ENCODE measurements at places on chromosomes 3 and 15.
A peak's percentile ranks its signal among the peaks of the same experiment; 100 is the strongest.

DNA sequence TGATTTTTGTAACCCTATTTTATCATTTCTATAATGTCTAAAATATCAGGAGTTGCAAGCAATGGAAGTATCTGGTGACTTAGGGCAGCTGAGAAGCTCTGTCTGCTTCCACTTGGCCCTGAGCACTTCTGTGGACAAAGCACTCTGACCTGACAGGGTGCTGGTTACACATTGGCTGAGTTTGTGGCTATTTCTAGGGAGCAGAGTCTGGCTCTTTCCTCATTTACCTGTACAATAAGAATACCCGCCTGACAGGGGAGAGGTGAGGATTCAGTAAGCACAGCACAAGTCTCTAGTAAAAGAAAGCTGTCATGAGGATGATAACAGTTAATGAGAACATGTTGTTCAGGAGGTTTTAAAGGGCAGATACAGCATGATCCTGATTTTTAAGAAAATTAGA lies 33.3 kb upstream of the SPESP1 start:
- DNase-seq: no peak

GRCh38 chr3:64150623-64151207 lies 74.6 kb downstream of the PRICKLE2 start:
- no peak for DNase-seq

GRCh38 chr3:229183-229661 lies 32.7 kb downstream of the CHL1 start:
- DNase-seq: no peak

GRCh38 chr15:63553388-63553791 lies 43.8 kb upstream of the FBXL22 start:
- DNase-seq: no peak

- DNase-seq: no peak
These were observed 41.1 kb downstream of the SLCO3A1 start for GRCh38 chr15:91894606-91895005.

GRCh38 chr3:34995796-34996430 lies 643.4 kb upstream of the ARPP21 start:
- no peak for DNase-seq

DNA sequence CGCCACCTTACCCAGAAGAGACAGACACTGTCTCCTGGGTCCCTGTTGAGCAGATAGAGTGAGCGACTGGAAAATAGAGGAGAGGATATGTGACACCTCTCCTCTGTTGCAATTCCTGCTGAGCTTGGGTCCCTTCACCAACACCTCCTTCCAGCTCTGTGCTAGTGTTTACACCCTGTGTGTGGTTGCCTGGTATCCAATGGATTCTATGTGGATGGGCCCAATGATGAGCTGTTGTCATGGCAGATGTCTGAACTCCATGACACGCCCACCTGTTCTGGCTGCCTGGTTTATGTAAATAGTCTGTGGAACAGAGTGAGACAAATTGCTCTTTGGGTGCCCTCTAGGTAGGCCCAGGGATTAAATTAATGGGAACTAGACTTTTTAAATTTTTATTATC lies 23.7 kb downstream of the RBM5 start:
- DNase-seq: no peak

GRCh38 chr3:25856902-25857518 lies 67.1 kb downstream of the OXSM start:
- DNase-seq: no peak

DNA sequence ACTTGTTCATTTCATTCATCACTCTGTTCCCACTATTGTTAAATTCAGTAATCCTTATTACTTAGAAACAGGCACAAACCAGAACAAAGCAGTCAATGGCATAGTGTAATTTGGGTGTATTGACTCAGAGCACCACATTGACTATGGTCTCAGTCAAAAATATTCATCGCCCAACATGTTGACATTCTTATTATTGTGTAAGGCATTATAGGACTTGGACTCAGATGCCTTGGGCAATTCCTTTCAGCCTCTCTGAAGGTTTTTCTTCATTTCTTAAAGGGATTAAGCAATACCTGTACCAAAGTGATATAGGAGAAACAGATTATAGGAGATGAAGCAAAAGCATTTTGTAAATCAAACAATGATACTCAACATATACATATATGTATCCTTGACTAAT lies 114.7 kb upstream of the BHLHE40 start:
- DNase-seq: no peak

GRCh38 chr3:72134989-72135451 lies 350.1 kb upstream of the PROK2 start:
- peak; percentile 57 for DNase-seq

DNA sequence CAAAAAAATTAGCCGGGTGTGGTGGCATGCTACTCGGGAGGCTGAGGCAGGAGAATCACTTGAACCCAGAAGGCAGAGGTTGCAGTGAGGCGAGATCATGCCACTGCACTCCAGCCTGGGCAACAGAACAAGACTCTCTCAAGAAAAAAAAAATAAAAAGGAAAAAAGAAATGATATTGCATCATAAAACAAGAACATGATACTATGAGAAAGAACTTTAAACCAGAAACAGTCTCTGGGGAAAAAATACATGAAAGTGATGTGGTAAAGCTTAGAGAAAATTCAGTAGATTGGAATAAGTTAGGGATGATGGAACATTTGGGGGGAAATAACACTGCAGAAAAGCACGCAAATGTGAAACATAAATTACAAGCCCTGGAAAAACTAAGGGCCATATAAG lies 54.7 kb downstream of the CRYGS start:
- no peak for DNase-seq

DNA sequence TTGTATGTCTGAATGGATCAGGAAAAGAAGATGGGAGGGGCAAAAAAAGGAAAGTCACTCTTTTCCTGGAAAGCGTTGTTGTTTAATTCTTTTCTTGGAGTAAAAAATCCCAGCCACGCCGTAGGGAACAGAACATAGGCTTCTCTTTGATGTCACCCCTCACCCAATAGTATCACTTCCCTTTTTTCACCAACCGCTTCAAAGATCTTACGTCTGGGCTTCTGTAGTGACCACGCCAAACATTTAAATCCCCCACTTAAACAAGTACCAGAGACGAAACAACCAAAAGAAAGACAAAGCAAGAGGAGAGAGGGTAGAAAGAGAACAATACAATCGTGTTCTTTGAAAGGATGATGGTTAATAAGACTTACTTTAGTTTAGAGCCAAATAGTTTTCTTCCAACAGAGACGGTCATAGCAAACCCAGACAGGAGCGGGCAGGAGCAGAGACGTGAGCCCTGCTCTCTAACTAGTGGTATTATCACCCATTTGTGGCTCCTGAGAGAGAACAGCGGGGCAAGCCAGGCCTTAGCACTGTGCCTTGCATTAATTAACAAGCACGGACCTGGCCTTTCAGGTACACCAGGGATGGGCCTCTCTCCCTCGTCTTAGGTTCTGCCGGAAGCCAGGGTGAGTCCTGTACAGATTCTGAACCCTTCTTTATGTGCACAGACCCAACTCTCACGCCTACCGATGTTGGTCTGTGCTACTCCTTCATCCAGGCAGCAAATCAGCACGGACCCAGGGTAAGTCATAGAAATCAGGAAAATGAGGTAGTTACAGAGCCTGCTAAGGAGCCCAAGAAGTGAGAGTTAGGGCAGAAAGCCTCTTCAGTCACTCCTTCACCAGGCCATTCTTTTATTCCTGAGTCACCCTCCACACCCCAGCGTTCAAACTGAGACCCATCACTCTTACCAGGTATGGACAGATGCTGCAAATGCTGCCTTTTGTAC lies 28.2 kb upstream of the BCL6 start:
- no peak for DNase-seq

- no peak for DNase-seq
These were observed 760.1 kb upstream of the NECTIN3 start for GRCh38 chr3:110311541-110311940.

GRCh38 chr15:38672814-38673670 lies 108.4 kb upstream of the RASGRP1 start:
- DNase-seq: no peak

DNA sequence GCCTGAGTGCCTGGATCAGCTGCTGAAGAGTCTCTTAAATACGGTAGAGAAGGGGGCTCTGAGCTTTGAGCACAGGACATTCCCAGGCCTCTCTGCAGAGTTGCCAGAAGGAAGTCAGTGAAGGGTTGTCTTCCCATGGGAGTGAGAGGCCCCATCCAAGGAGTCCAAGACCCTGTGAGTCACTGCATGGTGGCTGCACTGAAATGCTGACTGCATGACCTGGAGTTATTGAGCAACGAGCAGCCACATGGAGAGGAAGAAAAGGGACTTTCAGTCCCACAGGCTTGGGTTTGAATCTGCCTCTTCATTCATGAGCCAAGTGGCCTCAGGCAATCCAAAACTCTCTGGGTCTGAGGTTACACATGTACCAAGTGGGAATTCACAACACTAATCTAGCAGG lies 69.6 kb upstream of the RASGRF1 start:
- no peak for DNase-seq

GRCh38 chr15:85708402-85708941 lies 86.3 kb downstream of the KLHL25 start:
- DNase-seq: no peak

- DNase-seq: no peak
These were observed 256.9 kb downstream of the SQOR start for GRCh38 chr15:45891766-45892165.

- no peak for DNase-seq
These were observed 42.9 kb downstream of the DCUN1D1 start for GRCh38 chr3:182937293-182938051.

- no peak for DNase-seq
These were observed 528 bp upstream of the NIT2 start for GRCh38 chr3:100333970-100334487.

DNA sequence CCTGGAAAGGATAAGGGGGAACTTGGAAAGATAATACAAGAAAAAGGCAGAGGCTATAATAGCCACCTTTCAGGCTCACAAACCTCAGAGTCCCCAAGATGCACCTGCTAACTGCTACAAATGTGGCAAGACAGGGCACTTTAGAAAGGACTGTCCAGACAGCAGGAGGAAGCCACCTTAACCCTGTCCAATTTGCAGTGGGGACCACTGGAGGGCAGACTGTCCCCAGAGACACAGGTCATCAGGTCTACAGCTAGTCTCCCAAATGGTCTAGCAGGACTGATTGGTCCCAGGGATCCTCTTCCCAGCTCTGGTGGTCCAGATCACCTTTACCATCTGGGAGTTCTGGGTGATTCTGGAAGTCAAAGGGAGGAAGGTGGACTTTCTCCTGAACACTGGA lies 882.5 kb upstream of the GBE1 start:
- no peak for DNase-seq

DNA sequence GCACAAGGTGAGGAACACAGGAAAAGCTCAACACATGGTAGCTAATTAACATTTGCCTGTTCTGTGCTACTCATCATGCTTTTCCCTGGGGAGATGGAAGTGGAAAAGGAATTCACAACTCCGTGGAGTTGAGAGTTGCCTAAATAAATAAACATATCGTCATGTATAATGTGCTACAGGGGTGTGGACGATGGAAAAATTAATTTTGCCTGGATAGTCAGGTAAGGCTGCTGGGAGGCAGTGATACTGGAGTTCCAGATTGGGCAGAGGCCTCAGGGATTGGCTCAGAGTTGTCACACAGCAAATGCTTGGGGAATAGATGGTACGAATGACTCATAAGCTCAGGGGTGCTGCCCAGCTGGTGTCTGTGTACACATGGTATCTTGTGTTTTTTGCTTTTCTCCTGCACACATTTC lies 3.1 kb upstream of the ABHD6 start:
- DNase-seq: peak; percentile 30

DNA sequence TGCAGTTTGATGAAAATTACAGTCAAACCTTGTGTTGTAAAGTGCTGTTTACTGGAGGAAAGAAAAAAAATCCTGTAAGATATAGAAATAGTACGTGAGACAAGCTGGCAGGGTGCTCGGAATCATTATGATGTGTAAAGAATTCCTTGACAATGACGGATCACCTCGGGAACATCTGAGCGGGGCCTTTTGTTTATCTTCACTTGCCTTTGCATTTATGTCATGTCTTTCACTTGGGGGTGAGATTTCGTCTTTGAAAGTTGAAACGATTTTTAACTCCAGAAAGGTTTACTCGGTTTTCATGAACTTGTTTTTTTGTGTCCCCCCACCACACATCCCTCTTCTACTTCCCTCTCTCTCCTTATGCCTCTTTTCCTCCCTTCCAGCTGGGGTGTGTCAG lies 128.3 kb upstream of the VEPH1 start:
- no peak for DNase-seq

DNA sequence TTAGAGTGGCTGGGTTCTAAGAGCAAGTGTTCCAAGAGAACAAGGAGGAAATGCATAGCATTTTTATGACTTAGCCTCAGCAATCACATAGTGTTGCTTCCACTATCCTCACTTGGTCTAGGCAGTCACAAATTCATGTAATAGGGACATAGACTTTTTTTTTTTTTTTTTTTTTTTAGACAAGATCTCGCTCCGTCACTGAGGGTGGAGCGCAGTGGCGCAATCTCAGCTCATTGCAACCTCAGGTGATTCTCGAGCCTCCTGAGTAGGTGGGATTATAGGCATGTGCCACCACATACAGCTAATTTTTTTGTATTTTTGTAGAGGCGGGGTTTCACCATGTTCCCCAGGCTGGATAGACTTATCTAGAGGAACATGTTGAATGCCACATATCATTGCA lies 4.7 kb upstream of the GNB4 start:
- no peak for DNase-seq

DNA sequence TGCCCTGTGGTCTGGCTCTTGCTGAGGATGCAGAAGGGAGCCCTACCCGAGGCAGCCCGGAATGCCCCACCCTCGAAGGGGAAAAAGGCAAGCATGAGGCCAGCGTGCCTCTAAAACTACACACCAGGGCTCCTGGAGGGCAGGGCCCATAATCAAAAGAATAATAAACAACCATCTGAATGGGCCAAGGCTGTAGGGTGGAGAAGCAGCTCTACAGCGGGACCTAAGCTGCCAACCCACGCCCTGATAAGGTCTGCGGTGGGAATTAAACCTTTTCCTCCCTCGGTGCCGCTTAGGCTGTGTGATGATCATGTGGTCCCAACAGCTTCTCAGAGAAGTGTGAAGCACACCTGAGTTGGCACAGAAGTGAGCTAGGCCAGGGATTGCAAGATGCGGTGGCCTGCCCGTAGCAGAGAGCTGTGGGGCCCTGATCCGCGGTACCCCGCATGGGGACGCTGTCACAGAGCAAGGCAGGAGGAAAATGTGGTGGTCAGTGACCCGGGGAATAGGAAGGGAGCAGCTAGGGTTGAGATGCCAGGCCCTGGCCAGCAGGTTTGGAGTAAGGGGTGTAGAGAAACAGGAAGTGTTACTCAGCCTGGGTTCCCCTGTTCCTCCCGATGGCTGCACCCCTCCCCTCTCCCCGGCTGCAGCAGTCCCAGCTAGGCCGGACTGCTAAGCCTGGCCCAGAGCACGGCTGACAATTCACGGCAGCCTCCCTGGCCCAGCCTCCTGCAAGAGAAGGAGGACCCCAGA lies 1.1 kb upstream of the C15orf62 start:
- DNase-seq: no peak

DNA sequence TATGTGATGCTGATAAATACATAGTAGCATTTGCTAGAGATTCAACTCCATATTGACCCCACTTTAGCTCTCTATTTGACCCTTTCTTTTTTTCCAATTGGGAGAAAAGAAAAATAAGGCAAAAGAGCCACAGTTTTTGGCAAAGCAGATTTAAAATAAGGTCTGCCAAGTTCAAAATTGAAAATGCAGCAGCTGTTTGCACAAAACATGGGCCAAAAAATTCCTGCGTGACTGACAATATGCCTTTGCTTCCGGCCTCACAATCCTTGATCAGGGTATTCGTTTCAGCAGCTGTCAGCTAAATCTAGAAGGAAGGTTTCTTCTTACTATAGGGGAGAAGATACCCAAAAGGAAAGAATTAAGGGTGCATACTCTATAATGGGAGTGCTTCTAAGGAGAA lies 563.5 kb upstream of the CCDC54 start:
- DNase-seq: no peak
